Bladder microvascular endothelial cell (primary cell): ENCODE measurements at places on chromosomes 2 and 18. TPM values are rescaled to one million over a fixed set of nuclear protein-coding genes. Genes with fewer than 3 reads are reported as not detected.

CERKL gene
- not detected in 2 replicates for total RNA-seq

DLX1 gene
- total RNA-seq: not detected in 2 replicates

TDRD15 gene
- not detected in 2 replicates for total RNA-seq

TUBA3D gene
- not detected in 2 replicates for total RNA-seq

PLGLB2 gene
- total RNA-seq: 0.65 and 2.4 TPM in 2 replicates

IL36RN gene
- total RNA-seq: not detected in 2 replicates

NGEF gene
- 0.16 and 0.19 TPM in 2 replicates for total RNA-seq

SERPINB13 gene
- not detected in 2 replicates for total RNA-seq
